ENCODE measurements at places on chromosomes 1 and 21. TPM values are rescaled to one million over a fixed set of nuclear protein-coding genes. Genes with fewer than 3 reads are reported as not detected.

SETSIP gene
- not detected for total RNA-seq

DNAH14 gene
- 8.9 TPM for total RNA-seq

GRCh38 chr1:5682626-5683225 is 309.5 kb downstream of the NPHP4 start:
- no peaks in the 10 kb centered on the region for H3K36me3 ChIP-seq
- peaks cover 50% of the 10 kb centered on the region for H3K27me3 ChIP-seq
- H3K4me3 ChIP-seq: no peak overlapping the region
- no peak overlapping the region for H3K27ac ChIP-seq
- no peak for DNase-seq
- peaks cover 7% of the 10 kb centered on the region for H3K4me1 ChIP-seq

LCE1E gene
- total RNA-seq: not detected

RASAL2 gene
- total RNA-seq: 30.0 TPM

LCE2A gene
- not detected for total RNA-seq

LCE7A gene
- not detected for total RNA-seq

- no peak overlapping the region for H3K27ac ChIP-seq
- no peaks in the 10 kb centered on the region for H3K4me1 ChIP-seq
- H3K36me3 ChIP-seq: no peaks in the 10 kb centered on the region
- no peak for DNase-seq
- H3K27me3 ChIP-seq: no peaks in the 10 kb centered on the region
- no peak overlapping the region for H3K4me3 ChIP-seq
Observed at GRCh38 chr1:64711266-64711665, 33.6 kb upstream of the RAVER2 start.

GRCh38 chr21:18070392-18070791 is 174.2 kb upstream of the CHODL start:
- no peaks in the 10 kb centered on the region for H3K4me1 ChIP-seq
- no peaks in the 10 kb centered on the region for H3K27me3 ChIP-seq
- no peak overlapping the region for H3K4me3 ChIP-seq
- H3K27ac ChIP-seq: no peak overlapping the region

GRCh38 chr1:6168947-6169586 is 11.1 kb downstream of the CHD5 start:
- H3K4me3 ChIP-seq: no peak overlapping the region
- DNase-seq: no peak
- peaks cover 7% of the 10 kb centered on the region for H3K4me1 ChIP-seq
- no peaks in the 10 kb centered on the region for H3K27me3 ChIP-seq

ADAMTS4 gene
- total RNA-seq: 16.8 TPM

DNA sequence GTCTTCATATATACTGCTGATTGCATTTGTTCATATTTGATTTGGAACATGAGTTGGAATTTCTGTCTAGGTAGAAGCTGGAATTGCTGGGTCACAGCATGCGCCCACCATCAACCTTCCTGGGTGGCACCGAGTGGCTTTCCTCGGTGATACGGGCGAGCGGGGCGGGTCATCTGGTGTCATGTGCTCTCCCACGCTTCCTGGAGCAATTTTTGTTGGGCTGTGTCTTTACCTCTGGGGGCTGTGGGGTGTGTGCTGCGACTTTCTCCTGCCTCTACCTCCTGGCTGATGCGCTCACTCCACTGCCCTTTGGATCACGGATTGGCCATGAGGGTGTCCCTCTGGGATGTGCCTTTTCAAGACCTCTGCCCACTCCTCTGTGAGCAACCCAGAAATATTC is 108.7 kb upstream of the COL6A1 start:
- no peak for DNase-seq
- H3K4me1 ChIP-seq: peaks cover 6% of the 10 kb centered on the region
- H3K27me3 ChIP-seq: no peaks in the 10 kb centered on the region
- no peak overlapping the region for H3K4me3 ChIP-seq

GRCh38 chr1:1946540-1946939 is 27.5 kb upstream of the TMEM52 start:
- no peak overlapping the region for H3K27ac ChIP-seq
- DNase-seq: no peak
- peaks cover 20% of the 10 kb centered on the region for H3K4me1 ChIP-seq
- no peak overlapping the region for H3K4me3 ChIP-seq
- no peaks in the 10 kb centered on the region for H3K36me3 ChIP-seq

FGR gene
- 13.0 TPM for total RNA-seq

GRCh38 chr21:44379991-44380865 is 26.8 kb downstream of the TRPM2 start:
- no peaks in the 10 kb centered on the region for H3K36me3 ChIP-seq
- H3K4me3 ChIP-seq: no peak overlapping the region
- no peaks in the 10 kb centered on the region for H3K27me3 ChIP-seq

- H3K4me1 ChIP-seq: no peaks in the 10 kb centered on the region
- no peak overlapping the region for H3K27ac ChIP-seq
- H3K27me3 ChIP-seq: no peaks in the 10 kb centered on the region
- DNase-seq: no peak
- no peak overlapping the region for H3K4me3 ChIP-seq
Observed at GRCh38 chr1:219130366-219130935, 43.2 kb upstream of the LYPLAL1 start.

DNA sequence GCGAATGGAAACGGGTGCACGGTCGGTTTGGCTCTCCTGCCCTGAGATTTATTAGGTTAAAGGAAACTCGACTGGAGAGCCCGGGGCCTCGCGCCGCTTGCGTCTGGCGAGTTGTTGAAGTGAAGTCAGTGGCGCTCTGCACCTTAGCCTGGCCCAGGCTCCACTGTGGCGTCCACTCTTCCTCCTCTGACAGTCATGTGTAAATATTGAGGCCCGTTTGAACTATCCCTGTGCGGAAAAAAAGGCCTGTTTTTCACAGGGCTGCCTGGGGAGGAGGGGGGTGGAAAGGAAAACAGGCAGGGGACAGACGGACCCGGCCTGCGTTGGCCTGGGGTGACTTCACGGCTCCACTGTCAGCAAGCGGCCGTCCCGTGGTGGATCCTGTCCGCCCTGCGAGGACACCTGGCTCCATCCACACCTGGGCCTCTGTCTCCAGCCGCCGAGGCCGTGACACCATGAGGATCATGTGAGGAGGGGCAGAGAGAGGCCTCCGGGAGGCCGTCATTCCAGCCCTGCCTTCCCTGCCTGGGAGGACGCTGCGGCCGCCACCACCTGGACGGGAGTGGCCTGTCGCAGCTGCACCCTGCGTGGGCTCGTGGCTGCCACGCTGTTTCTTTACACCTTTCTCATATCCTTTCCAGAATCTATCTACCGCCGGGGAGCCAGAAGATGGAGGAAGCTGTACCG is 59.8 kb downstream of the FAAP20 start:
- DNase-seq: no peak
- peaks cover 30% of the 10 kb centered on the region for H3K4me1 ChIP-seq
- H3K4me3 ChIP-seq: no peak overlapping the region

DNA sequence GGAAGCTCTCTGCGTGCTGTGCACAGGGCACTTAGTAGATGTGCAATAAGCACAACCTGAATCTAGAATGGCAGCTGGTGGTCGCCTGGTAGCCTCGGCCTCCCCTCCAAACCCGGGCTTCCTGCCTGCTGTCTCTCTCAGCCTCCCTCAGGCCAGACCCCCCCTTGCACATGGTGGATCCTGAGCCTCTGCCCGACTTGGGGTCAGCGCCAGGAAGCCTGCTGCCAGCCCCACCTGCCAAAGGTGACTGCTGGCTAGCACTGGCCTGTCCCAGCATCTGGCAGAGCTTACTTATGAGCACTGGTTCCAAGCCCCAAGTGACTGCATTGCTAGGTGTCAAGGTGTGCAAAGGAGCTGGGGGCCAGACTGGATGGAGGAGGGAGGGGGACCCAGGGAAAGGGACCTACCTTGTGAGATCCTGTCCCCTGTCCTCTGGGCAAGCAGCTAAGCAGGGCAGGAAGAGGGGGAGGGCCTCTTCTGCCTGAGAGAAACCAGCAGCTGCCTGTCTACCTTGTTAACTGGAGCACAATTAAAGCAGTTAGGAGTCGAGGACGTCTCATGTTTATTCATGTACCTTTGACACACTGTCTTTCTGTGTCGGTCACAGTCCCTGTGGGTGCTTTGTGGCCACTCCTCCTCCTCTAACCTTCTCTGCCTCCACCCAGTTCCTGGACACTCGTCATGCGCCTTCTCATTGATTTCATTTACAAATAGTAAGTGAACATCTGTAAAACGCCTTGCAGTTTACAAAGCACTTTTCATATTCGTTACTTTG is 100.9 kb downstream of the DDX20 start:
- H3K36me3 ChIP-seq: no peaks in the 10 kb centered on the region
- H3K27ac ChIP-seq: no peak overlapping the region
- no peak for DNase-seq
- H3K4me1 ChIP-seq: peaks cover 23% of the 10 kb centered on the region

DNA sequence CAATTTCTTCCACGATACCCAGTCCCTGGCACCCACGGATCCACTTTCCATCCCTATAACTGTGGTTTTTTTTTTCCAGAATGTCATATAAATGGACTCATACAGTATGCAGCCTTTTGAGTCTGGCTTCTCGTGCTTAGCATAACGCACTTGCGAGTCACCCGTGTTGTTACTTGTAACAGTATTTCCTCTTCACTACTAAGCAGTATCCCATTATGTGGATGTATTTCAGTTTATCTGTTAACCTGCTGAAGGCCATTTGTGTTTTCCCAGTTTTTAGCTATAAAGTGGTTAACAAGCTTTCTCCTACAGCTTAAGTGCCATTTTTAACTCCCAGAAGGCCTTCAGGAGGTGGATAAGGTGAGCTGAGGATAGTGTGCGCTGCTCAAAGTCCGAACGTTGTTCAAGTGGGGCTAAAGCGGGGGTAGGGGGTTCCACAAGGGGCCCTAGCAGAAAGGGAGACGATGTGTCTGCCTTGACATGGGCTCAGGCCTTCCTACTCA is 829 bp downstream of the ADAR start:
- H3K27ac ChIP-seq: peak overlapping the region; percentile 98
- H3K36me3 ChIP-seq: peaks cover 2% of the 10 kb centered on the region
- H3K4me1 ChIP-seq: peaks cover 62% of the 10 kb centered on the region
- H3K27me3 ChIP-seq: no peaks in the 10 kb centered on the region
- H3K4me3 ChIP-seq: peak overlapping the region; percentile 78
- no peak for DNase-seq

GRCh38 chr1:25501235-25502058 is 42.0 kb upstream of the LDLRAP1 start:
- peaks cover 32% of the 10 kb centered on the region for H3K36me3 ChIP-seq
- no peaks in the 10 kb centered on the region for H3K27me3 ChIP-seq
- no peak overlapping the region for H3K27ac ChIP-seq
- no peak for DNase-seq
- peaks cover 26% of the 10 kb centered on the region for H3K4me1 ChIP-seq

RGS13 gene
- total RNA-seq: 1.0 TPM

GRCh38 chr1:211751438-211751837 is 76.0 kb upstream of the NEK2 start:
- DNase-seq: no peak
- no peaks in the 10 kb centered on the region for H3K4me1 ChIP-seq
- no peak overlapping the region for H3K4me3 ChIP-seq
- no peaks in the 10 kb centered on the region for H3K27me3 ChIP-seq
- peaks cover 22% of the 10 kb centered on the region for H3K36me3 ChIP-seq

OR2L5 gene
- not detected for total RNA-seq

DNA sequence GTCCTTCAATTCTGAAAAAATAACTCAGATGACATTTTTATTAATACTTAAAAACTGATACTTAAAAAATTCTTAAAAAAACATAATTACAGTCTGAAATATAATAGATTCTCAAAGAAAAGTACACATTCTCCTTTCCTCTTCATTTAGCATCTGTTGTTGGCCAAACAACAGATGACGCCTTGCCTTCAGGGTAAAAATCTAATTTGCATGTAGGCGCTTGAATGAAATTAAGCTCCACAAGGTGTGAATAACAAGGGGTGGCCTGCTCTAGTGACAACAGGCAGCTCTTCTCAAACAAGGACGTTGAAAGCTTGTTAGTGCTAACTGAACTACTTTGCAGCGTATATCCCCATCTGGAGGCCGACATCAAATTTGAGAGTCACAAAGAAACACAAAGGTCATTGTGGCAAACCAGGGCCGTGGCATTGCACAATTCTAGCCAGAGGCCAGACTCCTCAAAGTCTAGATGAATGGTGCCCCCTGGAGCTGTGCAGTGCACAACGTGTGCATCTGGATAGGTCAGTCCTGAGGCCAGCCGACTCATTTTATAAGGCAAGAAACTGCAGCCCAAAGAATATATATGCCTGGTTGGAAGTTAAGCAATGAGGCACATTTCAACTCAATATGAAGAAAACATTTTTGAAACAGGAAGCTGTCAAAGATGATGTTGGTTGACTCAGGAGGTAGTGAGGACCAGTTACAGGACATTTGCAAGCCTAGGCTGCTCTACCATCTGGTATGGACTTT is 459.2 kb upstream of the RUNX1 start:
- H3K27ac ChIP-seq: no peak overlapping the region
- H3K36me3 ChIP-seq: no peaks in the 10 kb centered on the region
- H3K4me1 ChIP-seq: peaks cover 30% of the 10 kb centered on the region
- no peaks in the 10 kb centered on the region for H3K27me3 ChIP-seq
- no peak overlapping the region for H3K4me3 ChIP-seq

DNA sequence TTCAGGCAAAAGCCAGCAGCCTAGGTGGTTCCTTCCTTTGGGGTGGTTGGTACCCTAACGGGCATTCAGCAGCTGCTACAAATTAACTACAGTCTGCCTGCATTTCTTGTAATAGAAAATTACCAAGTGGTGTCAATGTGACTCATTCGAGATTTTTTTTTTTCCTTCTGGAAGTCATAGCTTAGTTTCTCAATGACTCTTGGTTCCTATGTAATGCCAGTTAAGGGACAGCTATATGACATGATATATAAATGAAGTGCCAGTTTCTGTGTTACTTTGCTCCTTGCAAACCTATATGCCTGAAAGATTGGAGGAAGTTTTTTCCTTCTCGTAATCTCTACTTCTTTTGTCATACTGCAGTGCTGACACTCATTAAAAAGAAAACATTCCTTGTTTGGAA is 2.6 kb downstream of the MGST3 start:
- no peak for DNase-seq
- no peak overlapping the region for H3K4me3 ChIP-seq
- H3K36me3 ChIP-seq: peaks cover 4% of the 10 kb centered on the region
- H3K27me3 ChIP-seq: no peaks in the 10 kb centered on the region
- H3K27ac ChIP-seq: peak overlapping the region; percentile 95

SLC35D1 gene
- total RNA-seq: 7.5 TPM

ACTA1 gene
- total RNA-seq: 0.58 TPM

DNA sequence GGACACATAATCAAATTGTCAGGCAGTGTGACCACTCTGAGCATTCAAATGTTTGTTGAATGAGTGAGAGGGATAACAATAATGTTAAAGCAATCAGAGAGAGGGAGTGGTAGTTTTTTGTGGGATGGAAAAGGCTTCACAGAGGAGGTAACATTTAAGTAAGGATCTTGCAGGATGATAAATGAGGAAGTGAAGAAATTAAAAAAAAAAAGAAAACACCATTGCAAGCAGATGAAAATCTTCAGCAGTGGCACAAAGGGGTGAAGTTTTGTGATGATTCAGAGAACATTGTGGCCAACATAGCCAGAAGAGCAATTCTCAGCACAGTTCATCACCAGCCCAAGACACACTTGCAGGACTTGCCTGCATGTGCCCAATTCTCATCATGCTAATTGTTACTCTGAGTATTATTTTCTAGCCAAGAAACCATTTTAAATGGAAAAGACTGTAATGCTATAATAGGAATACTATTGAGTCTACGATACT is 35.0 kb downstream of the OVGP1 start:
- H3K27me3 ChIP-seq: no peaks in the 10 kb centered on the region
- no peaks in the 10 kb centered on the region for H3K36me3 ChIP-seq
- no peak overlapping the region for H3K27ac ChIP-seq
- no peak overlapping the region for H3K4me3 ChIP-seq
- H3K4me1 ChIP-seq: no peaks in the 10 kb centered on the region

All from esophagus muscularis mucosa (tissue), 4 donors.